ENCODE measurements at places on chromosomes 4 and X. TPM values are rescaled to one million over a fixed set of nuclear protein-coding genes. Genes with fewer than 3 reads are reported as not detected.

Gene IL13RA1
- total RNA-seq, result 0.33 TPM

Gene MFAP3L
- 0.12 TPM for total RNA-seq

Gene TMEM31
- total RNA-seq, result not detected

Gene BMX
- total RNA-seq, result not detected

Gene ARHGAP36
- total RNA-seq, result not detected

Gene BTK
- not detected for total RNA-seq

Gene SLC25A6
- total RNA-seq, result 302 TPM

Gene BST1
- total RNA-seq, result 0.12 TPM

Gene NSG1
- total RNA-seq, result 0.09 TPM

Gene AMBN
- total RNA-seq, result not detected

Gene ESX1
- not detected for total RNA-seq

DNA sequence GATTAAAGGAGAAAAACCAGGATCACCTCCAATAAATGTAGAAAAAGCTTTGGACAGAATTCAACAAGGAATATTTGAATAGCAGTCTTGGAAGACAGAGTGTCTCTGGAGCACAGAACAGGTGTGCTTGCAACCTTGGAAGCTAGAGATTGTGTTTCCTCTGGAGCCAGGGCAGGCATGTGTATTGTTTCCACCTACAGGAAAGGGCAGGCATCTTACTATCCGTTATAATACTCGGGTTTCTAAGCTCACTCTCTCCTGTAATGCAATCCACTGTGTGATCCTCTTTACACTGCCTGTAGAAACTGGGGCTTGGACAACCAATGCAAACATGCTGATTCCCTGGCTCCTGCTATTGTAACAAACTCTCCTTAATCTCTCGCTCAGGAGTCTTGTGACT is 14.4 kb downstream of the CCDC110 start:
- DNase-seq, result no peak

DNA sequence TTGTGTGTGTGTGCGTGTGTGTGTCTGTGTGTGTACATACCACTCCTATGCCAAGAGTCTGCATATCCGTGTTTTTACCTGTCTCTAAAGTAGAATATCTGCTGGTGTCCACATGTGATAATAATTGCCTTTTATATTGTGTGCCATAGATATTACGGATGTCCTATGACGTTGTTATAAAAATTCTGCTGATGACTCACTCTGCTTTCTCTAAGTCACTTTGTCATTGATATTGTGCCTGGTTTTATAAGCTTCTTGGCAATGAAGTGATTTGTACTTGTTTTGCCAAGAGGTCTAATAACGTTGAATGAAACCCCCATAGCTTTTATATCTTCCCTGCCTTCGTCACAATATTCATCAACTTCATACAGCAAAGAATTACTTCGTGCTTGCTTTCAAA is 102.6 kb upstream of the C1GALT1C1 start:
- DNase-seq, result no peak

- DNase-seq, result no peak
Observed at GRCh38 chrX:51894697-51895336, 1.4 kb downstream of the MAGED1 start.

- DNase-seq, result peak; percentile 93
Observed at GRCh38 chr4:52038103-52038912, at the start of gene SGCB. Gene SGCB, minus strand, starts transcription at chr4:52038299. Its CDS starts 40 bp downstream, at chr4:52038259.

DNA sequence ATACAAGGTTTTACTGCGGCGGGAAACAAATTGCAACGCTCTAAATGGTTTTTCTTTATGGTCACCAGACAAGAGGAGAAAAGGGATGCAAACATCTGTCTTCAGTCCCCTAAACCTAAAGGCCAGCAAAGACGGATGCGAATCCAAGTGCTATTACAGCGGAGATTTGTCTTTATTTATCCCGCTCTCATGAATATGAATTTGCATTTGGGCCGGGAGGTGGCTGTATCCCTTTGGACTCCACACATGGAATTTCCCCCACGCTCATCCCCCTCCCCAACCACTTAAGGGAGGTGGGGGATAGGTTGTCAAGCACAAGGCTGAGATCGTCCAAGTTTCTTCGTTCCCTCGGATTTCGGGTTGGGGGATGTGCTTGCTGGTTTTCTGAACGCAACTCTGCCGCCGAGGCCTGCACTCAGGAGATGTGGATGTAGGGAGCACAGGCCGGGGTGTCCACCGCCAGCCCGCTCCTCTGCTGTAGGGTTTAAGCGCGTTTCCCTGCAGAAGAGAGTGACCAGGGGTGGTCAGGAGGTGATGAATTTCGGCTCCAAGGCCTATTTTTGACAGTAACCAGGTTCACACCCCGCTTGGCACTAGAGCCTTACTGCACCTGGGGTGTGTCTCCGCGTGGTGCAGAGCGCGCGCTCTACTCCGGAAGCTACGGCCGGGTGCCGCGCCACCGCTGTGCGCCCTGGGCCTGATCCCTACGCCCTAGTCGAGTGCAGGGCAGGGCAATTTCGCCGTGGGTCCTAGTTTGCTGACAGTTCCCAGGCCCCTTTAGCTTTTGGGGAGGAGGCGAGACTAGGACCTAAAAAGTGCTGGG is 2.3 kb upstream of the PHOX2B start:
- DNase-seq, result no peak

GRCh38 chrX:136476501-136476900 is 11.2 kb upstream of the BRS3 start:
- DNase-seq, result no peak

DNA sequence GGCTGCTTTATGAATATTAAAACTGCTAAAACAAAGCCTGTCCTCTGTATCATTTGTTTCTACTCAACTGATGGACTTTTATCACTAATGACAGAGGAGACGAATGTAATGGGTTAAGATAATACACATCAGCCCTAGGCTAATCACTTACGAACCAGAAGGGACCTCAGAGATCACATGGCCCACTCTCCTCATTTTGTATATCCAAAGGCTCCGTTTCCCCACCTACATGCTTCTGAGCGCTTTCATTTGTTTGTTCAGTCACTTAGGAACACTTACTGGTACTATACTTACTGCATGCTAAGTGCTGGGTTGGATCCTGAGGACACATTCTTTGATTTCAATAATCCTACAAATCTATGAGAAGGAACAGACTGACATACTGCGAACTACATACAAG is 169.3 kb downstream of the CEP135 start:
- no peak for DNase-seq

- DNase-seq, result peak; percentile 44
Observed at GRCh38 chr4:109395694-109396093, 37.9 kb upstream of the SEC24B start.

GRCh38 chr4:146310319-146311021 is 96.1 kb downstream of the REELD1 start:
- DNase-seq, result no peak

- DNase-seq, result no peak
Observed at GRCh38 chr4:159429693-159430035, 326.8 kb downstream of the RAPGEF2 start.

GRCh38 chrX:112874614-112875013 is 34.0 kb upstream of the AMOT start:
- no peak for DNase-seq

DNA sequence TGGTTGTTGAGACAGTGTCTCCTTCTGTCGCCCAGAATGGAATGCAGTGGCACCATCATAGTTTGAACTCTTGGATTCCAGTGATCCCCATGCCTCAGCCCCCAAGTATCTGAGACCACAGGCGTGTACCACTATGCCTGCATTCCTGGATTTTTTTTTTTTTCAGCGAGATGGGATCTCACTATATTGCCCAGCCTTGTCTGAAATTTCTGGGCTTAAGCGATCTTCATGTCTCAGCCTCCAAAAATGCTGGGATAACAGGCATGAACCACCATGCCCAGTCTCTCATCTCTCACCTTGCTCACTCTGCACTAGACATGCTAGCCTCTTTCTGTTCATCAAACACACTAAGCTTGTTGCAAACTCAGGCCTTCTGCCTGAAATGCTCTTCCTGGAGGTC is 104.1 kb downstream of the UBE2K start:
- DNase-seq, result no peak

DNA sequence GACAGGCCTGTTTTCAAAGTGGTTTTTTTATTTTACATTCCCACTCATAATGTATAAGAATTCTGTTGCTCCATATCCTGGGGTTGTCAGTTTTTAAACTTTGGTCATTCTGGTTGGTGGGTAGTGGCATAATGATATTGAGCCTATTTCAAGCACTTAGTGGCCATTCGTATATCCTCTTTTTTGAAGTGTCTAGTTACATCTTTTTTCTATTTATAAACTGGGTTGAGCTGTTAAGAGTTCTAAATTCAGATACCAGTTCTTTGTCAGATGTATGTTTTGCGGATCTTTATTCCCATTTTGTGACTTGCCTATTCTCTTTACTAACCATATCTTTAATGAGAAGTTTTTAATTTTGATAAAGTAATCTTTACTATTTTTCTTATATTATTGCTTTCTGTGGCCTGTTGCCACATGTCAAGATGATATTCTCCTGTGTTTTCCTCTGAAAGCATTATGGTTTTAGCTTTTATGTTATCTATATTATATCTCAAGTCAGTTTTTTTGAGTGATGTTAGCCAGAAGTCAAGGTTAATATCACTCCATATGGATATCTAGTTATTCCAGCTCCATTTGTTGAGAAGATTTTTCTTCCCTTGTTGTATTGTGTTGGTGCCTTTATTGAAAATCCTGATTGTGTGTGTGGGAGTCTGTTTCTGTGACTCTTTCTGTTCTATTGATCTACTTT is 110.9 kb downstream of the FHIP1A start:
- no peak for DNase-seq

- DNase-seq, result no peak
Observed at GRCh38 chr4:107213410-107213809, 177.3 kb upstream of the DKK2 start.

DNA sequence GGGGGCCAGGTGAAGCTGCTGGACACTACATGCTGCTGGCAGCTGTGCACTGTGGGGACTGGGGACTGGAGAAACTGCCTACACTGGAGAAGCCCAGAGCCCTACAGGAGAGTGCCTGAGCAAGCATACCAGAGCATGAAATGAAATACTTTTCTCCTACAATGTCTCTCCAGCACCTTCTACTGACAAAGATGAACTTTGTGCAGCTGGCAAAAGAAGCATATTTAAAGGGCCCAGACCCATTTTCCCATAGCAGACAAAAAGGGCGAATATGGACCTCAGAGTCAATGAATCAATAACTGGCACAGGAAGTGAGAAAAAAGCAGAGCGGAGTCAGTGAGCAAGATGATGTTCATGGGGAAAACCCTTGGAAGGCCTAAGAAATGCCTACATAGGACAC is 30.9 kb upstream of the GK start:
- DNase-seq, result no peak

DNA sequence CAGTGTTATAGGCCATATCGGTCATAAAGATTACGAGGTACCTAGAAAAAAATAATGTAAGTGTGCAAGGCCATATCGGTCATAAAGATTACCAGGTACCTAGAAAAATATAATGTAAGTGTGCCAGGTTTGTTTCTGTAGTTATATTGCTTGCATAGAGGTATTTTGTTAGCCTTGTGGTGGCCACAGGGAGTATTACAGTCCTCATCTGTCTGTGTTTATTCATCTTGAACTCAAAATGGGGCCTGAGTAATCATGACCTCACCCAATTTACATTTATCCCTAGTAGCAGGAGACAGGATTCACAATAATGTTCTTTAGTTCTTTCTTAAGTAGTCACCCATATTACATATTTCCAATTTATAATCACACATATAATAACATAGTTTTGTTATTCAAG is 459.7 kb downstream of the MID1IP1 start:
- no peak for DNase-seq

DNA sequence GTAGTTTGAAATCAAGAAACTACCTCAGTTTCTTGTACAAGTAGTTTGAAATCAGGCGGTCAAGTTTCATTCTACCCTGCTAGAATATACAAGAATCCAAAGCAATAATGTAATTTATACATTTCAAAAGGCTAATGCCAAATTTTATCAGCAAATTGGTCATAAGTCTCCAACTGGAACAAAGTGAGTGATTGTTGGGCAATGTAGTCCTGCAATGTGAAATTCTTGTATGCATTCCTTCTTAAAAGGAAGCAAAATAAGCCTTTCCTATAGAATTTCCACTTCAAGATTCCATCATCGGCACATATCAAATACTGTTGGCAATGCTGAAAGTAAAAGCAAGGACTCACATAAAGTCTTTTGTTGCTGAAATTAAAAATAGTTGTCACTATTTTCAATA is 334.9 kb downstream of the IL1RAPL1 start:
- no peak for DNase-seq

GRCh38 chr4:66633477-66633876 is 911.8 kb downstream of the CENPC start:
- no peak for DNase-seq

DNA sequence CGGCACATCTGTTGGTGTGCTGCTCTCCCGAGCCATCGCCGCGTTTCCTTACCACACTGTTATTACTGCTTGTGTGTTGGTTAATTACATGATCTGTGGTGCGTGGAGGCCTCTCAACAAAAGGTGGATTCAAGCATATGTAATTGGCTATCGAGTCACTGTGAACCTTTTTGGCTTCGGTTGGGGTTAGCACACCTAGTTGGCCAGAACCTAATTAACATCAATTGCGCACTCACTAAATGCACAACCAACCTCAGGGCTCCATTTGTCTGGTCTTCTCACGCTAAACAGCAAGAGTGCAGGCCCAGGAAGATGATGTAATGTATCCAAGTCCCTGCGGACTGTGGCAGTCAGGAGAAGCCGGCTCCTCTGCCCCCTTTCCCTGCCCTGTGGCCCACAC is 17.4 kb downstream of the ENPP6 start:
- DNase-seq, result no peak

GRCh38 chr4:40245550-40245949 is 48.7 kb downstream of the RHOH start:
- DNase-seq, result no peak

DNA sequence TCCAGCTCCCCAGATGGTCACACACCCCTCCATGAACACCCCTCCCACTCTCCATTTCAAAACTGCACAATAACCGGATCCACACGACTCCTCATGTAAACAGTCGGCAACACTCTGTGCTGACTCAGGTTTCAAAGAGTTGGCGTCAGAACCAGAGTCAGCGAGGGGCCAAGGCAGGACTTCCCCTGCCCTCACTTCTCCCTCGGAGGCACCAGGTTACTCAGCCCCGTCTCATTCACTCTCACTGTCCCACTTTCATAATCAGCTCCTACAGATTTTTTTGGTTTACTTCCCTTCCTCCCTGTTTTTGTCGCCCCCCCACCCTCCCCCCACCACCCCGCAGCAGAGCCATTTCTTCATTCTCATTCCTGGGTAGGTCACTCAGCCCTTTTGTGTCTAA is 2.7 kb upstream of the TIMP1 start:
- peak; percentile 65 for DNase-seq

DNA sequence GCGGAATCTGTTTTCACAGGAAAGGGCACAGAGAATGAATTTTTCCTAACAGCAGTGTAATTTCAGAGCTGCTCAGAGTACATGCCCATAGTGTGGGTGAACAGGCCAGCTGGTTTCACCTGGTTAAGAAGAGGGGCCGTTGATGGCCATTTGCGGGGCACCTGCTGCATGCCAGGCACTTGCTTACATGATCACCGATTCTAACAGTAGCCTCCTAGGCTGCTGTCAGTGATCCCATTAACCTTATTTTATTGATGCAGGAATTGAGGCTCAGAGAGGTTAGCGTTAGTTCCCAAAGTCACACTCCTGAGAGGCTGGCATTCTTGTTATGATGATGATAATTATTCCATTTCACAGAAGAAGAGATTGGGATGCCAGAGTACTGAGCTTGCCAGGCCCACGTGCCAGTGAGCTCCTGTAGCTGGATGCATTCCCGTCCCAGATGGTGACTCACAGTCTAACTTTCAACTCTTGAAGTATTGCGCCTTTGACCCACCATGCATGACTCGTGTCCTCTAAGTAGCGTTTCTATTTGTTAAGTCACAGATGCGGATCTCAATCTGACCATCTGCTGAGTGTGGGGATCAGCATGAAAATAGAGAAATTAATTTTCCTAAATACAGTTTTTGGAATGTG is 76.5 kb downstream of the PSAPL1 start:
- no peak for DNase-seq

GRCh38 chr4:16663732-16664131 is 234.7 kb downstream of the LDB2 start:
- DNase-seq, result no peak

Data from activated CD4-positive, alpha-beta T cell treated with anti-CD3 and anti-CD28 coated beads, Interleukin-2, amount 10 ng/mL, durations not matched to agents 24 days and 14 days (primary cell).